NCI-H460 (cell line): ENCODE measurements at places on chromosomes 7 and 10. TPM values are rescaled to one million over a fixed set of nuclear protein-coding genes. Genes with fewer than 3 reads are reported as not detected.

The TMEM213 gene
- total RNA-seq, result not detected in 2 replicates

GRCh38 chr10:96714031-96714590, 6.2 kb downstream of the PIK3AP1 start:
- no peak for DNase-seq

The PTPN20 gene
- total RNA-seq, result 18.1 and 21.1 TPM in 2 replicates

The ERVW-1 gene
- total RNA-seq, result not detected in 2 replicates

DNA sequence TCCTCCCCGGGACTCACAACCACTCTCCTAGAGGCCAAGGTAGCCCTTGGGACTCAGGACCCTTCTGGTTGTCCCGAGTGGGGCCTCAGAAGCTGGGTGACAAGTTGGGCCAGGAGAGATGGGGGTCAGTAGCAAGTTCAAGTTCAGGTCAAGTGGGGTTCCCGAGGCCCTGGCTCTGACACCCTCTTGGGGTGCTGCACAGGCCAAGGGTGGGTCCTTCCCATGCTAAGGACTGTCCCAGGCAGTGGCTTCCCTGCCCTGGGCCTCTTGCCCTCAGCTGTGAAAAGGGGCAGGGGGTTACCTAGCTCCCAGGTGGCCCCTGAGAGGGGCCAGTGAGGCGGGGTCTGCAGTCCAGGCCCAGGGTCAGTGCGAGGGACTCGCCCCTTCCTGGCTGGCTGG, 115.4 kb upstream of the TNRC18 start:
- no peak for DNase-seq

The METTL27 gene
- total RNA-seq, result 4.3 and 5.1 TPM in 2 replicates

The CRTAC1 gene
- total RNA-seq, result not detected in 2 replicates

The FBXO24 gene
- 0.69 and 1.3 TPM in 2 replicates for total RNA-seq

DNA sequence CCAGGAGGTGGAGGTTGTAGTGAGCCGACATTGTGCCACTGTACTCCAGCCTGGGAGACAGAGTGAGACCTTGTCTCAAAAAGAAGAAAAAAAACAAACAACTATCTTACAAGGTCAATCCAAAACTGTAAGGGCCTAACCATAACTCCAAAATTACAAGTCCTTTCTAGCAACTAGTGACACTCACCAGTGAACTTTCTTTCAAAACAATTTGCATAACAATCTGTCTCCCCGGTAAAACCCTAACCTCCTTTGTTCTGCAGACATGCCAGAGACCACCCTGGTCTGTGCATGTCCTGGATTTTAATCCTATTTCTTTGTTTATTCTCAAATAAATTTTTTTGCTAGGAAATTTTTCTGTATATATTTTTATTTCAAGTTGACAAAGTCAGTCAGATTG, 68.1 kb downstream of the EXOC6 start:
- DNase-seq, result no peak

- DNase-seq, result no peak
Measured at GRCh38 chr7:112648781-112649180, 141.4 kb downstream of the TMEM168 start.

GRCh38 chr7:134782121-134782623, 2.7 kb downstream of the CALD1 start:
- DNase-seq, result no peak

The PTF1A gene
- total RNA-seq, result not detected in 2 replicates

The STEAP4 gene
- total RNA-seq, result 0.10 and 0.29 TPM in 2 replicates

DNA sequence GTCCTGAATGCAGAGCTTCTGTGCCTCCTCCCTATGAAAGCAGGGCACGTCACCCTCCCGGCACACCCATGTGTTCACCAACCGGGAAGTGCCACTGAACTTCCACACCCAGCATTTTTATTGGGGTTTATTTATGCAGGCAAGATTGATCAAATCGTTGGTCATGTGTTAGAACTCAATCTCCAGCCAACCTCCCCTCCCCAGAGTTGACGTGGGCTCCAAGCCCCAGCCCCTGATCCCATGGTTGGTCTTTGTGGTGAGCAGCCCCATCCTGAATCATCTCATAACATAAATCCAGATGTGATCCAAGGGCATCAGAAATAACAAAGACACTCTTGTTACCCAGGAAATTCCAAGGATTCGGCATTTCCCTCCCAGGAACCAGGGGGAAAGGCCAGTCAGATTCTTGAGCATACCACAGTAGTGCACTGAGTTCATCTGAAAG, 151.2 kb downstream of the TPST1 start:
- peak; percentile 3 for DNase-seq

DNA sequence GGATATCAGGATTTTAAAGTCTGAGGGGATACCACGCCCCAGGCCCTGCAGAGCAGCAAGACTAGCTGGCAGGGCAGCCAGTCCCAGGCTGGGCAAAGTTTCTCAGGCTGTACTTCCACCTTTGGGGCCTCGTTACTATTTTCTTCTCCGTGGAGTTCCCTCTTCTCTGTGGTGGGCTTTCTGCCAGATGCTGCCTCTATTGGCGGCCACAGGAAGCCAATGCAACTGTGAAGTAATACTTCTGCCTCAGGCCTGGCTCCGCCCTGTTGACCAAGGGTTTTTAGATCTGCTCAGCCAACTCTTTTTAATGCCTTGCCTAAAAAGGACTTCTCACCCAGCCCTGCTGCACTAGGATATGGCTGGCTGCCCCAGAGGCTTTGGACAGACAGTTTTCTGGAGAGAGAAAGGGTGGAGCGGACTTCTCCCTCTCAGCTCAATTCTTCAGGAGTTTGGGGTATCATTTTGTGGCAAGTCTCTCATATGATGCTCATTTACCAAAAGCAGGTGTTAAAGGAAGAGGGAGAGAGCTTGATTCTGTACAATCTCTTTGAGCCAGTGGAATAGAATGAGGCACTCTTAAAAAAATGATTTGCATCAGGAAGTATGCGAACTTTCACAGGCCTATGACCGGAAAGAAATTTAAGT, 67.4 kb downstream of the HHEX start:
- DNase-seq, result peak; percentile 94

- no peak for DNase-seq
Measured at GRCh38 chr7:76048668-76048988, 722 bp downstream of the MDH2 start.

DNA sequence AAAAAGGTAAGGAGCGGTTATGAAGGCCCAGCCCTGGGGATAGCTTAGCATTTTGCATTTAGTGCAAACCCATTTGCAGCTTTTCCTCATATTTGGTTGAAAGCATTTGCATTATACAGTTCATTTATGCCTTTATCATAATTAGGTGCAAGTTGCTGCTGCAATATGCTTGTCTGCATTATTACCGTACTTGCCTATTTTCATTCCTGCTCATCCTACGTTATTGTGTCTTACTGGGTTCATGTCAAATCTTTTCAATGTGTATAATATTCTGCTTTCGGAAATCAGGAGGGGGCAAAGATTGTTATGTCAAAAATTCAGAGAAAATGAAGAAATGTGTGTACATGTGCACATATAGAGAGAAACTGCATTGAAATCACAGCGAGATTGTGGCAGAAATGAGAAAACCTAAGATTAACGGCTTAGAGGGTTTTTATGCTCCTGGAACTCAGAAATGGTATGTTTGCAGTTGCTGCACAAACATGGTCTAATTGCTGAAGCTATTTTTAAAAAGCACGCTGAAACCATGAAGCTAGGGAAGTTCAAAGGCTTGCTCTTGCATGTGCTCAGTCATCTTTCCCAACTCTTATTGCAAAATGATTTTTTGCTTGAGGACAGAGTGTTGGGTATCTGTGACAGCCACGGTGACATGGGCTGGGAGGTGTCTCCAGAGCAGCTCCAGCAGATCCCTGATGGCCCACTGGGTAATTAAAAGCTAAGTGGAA, 613.2 kb downstream of the SDK1 start:
- DNase-seq, result no peak

The ADO gene
- total RNA-seq, result 41.0 and 42.5 TPM in 2 replicates

DNA sequence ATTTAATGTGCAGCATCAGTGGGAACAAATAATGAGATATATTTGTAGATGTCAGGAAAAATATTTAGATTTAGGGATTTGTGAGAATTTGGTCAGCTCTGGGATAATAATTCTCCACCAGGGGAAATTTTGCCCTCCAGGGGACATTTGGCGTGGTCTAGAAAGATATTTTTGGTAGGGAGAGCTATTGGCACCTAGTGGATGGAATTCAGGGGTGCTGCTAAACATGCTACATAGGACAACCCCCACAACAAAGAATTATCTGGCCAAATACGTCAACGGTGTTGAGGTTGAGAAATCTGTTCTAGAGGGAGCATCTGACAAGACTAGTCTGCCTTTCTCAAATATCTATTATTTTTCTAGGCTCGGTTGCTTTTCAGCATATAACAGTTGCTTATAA, 2.1 kb downstream of the ADK start:
- DNase-seq, result peak; percentile 35

The CCDC3 gene
- total RNA-seq, result 0.02 TPM in 1 of 2 replicates, not detected in the other

The GOT1 gene
- total RNA-seq, result 152 and 157 TPM in 2 replicates

GRCh38 chr7:44977959-44978335, 868 bp downstream of the MYO1G start:
- no peak for DNase-seq

DNA sequence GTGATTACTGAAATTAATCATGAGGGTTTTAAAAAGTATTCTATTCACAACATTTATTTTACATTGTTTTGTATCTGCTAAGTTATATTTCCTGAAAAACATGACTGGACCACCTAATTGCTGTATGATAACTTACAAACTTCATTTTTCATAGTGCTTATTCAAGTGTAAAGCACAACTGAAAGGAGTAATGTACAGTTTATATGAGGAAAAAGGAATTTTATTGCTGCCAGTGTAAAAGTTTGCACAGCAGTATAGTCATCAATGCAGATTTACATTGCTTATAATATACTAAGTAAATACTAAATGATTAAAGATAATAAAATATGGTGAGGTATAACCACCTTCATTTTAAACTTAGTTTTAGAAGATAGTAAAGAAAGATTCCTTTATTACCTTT, 4.0 kb downstream of the PTEN start:
- no peak for DNase-seq

GRCh38 chr7:45325378-45325777, 167.8 kb downstream of the RAMP3 start:
- no peak for DNase-seq
